Activated naive CD4-positive, alpha-beta T cell treated with anti-CD3 and anti-CD28 coated beads, Interleukin-2, amount 50 U/mL, for 16 hours (primary cell): ENCODE measurements at places on chromosomes 6 and 20.
A peak's percentile ranks its signal among the peaks of the same experiment; 100 is the strongest.

DNA sequence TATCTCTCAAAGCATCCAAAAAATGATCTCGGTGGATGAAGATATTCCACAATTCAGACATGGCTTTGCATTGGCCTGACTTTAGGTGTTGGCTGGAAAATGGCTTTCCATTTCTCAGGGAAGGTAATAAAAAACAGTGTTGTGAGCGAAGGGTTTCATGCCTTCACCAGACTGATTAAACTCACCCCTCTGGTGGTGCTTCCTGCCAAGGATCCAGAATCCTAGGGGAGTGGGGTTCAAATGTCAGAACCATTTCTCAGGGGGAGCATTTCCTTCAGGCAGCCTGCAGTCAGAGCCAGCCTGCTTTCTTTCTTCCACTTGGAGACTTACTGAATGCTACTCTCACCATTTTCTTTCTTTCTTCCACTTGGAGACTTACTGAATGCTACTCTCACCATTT, 45.7 kb upstream of the SMIM28 start:
- no peak for DNase-seq

DNA sequence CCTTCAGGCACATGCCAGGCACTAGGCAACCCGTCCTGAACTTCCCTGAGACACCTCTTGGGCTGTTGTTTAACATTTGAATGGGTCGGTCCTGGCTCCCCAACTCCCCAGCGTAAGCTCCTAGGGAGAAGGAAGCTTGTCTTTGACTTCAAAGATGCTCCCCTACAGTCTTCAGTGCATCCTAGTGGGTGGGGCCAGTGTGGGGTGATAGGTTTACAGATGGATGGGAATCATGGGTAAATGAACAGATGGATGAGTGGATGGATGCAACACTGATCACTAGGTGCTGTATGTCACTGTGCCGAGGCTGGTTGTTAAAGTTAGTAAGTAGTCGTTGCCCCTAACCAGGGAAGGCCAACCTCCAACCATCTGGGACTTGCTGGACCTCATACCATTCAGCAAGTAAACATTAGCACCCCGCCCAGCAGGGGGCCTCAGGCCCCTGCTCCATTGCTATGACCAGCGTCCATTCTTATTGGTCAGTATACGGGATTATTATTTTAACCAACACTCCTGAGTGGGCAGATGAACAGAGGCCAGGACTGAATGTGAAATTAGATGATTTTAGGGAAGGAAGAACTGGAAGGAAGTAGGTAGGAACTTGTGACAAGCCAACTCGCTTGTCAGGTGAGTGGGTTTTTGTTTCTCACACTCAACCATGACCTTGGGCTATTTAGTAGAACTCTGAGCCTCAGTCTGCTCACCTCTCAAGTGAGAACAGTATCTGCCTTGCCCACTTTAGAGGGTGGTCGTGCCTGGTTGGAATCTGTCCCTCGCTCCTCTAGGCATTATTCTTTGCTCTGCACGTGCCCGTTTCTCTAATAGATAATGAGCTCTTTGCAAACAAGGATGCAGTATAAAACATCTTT, 82.9 kb upstream of the FOXP4 start:
- DNase-seq = no peak

DNA sequence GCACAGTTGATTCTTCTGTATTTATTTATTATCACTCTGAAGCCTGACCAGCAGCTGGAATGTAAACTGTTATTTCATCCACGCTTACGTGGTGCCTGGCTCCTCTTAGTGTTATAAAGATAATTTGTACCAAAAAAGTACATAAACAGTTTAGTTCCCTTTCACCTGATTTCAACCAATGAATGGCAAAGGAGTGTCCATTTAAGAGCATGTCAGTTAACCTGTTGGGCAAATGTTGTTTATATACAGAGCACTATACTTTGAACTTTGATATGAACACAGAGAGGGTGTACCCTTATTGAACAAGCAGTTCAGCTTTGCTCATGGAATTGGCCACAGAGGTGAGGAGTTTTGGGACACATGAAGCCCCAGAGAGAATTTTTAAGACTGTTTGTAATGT, 7.2 kb upstream of the CTCFL start:
- DNase-seq = no peak

GRCh38 chr6:83952830-83953229, 80.7 kb upstream of the MRAP2 start:
- no peak for DNase-seq

GRCh38 chr6:55058682-55059081, 115.6 kb upstream of the HCRTR2 start:
- no peak for DNase-seq

GRCh38 chr6:15386110-15386755, 140.4 kb downstream of the JARID2 start:
- no peak for DNase-seq

- no peak for DNase-seq
These were observed 114.5 kb downstream of the MAP3K5 start for GRCh38 chr6:136677822-136678221.

- peak; percentile 10 for DNase-seq
These were observed 50.0 kb downstream of the SYNJ2 start for GRCh38 chr6:158031381-158032353.

GRCh38 chr6:87473419-87473903, 687 bp downstream of the SLC35A1 start:
- DNase-seq = peak; percentile 67
